ENCODE measurements at places on chromosomes 11 and 22.
A peak's percentile ranks its signal among the peaks of the same experiment; 100 is the strongest.

- peak; percentile 81 for DNase-seq
Measured at GRCh38 chr22:46803031-46803880, 40.8 kb downstream of the TBC1D22A start.

DNA sequence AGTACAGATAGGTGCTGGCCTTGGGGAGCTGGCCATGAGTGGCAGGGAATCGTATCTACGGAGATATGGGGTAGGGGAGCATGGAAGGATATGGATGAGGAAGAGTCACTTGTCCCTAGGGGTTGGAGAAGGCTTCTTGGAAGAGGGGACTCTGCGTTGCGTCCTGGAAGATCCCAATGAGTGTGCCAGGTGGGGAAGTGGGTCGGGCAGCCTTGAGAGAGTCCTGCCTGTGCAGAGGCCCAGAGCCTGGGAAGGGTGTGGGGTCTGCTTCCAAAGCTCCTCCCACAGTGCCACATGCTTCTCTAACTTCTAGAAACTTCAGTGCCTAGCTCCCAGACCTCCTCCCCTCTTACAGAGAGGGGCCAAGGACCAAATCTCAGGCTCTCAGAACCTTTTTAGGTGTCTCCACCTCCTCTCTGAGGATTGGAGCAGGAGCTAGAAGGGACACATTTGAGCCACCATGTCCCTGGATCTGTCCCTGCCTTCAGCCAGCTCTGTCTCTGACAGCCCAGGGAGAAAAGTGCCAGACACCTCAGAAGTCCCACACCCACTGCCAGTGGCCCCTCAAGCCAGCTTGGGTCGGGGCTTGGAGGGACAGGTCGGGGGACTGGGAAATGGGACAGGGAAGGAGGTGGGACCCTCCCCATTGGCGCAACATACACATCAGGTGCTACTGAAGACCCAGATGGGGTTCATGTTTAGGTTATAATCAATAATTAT lies 11.0 kb downstream of the RHBDD3 start:
- DNase-seq, result no peak

- DNase-seq, result no peak
Measured at GRCh38 chr11:29628609-29629008, 388.2 kb downstream of the KCNA4 start.

DNA sequence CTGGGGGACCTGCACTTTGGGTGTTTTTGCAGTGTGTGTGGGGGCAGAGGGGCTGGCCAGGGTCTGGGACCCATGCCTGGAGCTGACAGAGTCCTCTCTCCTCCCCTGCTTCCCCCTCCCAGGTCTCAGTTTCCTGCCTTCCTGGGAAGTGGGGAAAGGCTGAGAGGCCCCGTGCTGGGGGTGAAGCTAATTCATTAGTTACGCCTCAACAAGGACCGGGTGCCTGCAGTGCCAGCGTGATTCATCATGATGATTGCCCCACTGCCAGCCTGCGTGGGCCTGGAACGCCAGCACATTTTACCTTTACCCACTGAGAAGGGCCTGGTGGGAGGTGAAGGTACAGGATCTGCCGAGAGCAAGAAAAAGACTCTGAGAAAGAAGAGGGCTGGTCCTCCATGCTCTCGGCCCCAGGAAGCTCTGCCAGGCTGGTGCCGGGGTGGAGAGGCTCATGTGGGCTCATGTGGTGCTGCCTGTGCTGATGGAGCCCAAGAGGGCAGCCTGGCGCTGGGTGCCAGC lies 2.9 kb upstream of the LRRC10B start:
- DNase-seq, result no peak

GRCh38 chr22:46089426-46090035 lies 60.8 kb upstream of the PPARA start:
- no peak for DNase-seq

GRCh38 chr22:46422896-46423295 lies 87.4 kb downstream of the TRMU start:
- no peak for DNase-seq

GRCh38 chr22:42326801-42327200 lies 56.3 kb upstream of the TCF20 start:
- no peak for DNase-seq

GRCh38 chr11:132408877-132409276 lies 1038.5 kb downstream of the NTM start:
- no peak for DNase-seq

- DNase-seq, result no peak
Measured at GRCh38 chr11:115503886-115504275, 334 bp downstream of the CADM1 start.

GRCh38 chr11:113563766-113564526 lies 88.7 kb upstream of the DRD2 start:
- no peak for DNase-seq

GRCh38 chr11:115477410-115477809 lies 26.8 kb downstream of the CADM1 start:
- DNase-seq, result no peak

DNA sequence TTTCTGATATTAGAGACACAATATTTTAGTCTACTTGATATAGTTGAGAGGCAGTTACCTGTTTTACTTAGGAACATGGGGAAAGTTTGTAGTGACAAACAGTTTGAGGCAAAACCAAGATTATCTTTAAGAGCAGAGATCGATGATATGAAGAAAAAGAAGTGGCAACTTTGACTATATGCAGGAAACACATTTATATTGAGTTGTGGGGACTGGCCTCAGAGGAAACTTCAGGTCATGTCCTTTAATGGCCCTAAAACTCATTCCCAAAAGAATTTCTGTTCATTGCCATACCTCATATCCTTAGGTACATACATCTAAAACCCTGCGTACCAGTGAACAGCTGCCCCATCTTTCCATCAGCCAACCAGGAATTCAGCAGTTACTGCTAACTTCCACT lies 4.5 kb downstream of the HBG1 start:
- no peak for DNase-seq

- DNase-seq, result no peak
Measured at GRCh38 chr11:64691543-64691942, 31.5 kb downstream of the NRXN2 start.

DNA sequence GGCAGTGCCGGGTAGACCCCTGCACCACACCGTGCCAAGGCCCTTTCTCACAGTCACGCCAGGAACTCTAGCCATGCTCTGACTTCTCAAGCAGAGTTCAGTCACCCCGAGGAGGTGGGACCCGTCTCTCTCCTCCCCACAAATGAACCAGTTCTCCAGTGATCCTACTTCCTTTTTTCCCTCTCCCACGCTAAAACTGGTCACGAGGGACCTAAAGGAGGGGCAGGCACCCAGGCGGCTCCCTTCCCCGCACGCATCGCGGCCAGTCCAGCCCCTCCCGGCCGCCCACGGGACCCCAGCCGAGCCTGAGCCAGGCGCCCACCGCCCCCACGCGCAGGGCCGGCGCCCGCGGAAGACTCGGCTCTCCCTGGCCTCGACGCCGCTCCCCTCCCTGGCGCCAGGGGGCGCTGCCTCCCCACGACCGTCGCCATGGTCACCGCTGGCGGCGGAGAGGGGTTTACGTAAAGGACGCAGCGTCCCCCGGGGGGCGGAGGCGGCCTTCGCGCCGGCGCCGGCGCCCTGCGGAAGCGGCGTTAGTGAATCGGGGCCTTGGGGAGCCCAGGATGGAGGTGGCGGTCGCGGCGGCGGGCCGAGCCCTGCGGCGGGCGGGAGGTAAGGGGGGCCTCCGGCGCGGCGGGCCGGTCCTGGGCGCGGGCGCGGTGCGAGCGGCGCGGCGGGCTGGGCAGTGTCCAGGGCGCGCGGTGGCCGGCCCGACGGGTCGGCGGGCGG lies at the start of gene DAGLA:
DAGLA (plus strand) TSS at position 499 of the 729 bp plus-strand sequence. CDS start 39,765 bp downstream, outside the sequence.
- DNase-seq, result peak; percentile 88

- no peak for DNase-seq
Measured at GRCh38 chr11:125124618-125124992, 13.2 kb upstream of the TMEM218 start.

DNA sequence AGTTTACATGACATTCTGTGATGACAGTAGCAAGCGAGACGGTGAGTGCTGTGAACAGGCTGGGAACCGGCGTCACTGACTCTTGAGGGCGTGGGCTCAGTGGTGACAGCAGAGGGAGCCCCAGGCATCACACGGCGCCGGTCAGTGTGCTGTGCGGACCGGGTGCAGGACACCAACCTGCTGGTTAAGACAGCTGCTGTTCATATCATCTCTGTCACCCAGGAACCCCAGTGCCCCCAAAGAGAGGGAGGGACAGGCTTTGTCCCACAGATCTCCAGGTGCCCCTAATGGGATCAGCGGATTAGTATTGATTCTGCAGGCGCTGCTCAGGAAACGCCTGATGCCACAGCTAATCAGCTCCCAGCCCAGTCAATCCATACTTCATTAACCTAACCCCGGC lies 18.4 kb downstream of the B3GAT1 start:
- no peak for DNase-seq

DNA sequence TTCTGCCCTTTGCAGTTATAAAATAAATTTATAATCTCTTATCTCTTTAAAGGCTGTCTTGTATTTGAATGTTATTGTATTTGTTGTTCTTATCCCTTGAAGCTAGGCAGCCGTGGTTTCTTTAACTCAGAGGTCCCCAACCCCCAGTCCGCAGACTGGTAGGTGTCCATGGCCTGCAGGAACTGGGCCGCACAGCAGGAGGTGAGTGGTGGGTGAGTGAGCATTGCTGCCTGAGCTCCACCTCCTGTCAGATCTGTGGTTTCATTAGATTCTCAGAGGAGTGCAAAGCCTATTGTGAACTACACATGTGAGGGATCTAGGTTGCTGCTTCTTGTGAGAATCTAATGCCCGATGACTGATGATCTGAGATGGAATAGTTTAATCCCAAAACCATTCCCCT lies 380.0 kb upstream of the CCDC90B start:
- DNase-seq, result no peak

GRCh38 chr22:22993184-22993583 lies 77.1 kb upstream of the GNAZ start:
- no peak for DNase-seq

GRCh38 chr11:119103793-119104192 lies 2.1 kb upstream of the DPAGT1 start:
- DNase-seq, result no peak

GRCh38 chr11:57331720-57332119 lies 4.0 kb downstream of the SSRP1 start:
- no peak for DNase-seq

- no peak for DNase-seq
Measured at GRCh38 chr22:38613588-38613987, 42.6 kb downstream of the FAM227A start.

GRCh38 chr11:116353589-116353988 lies 419.2 kb downstream of the BUD13 start:
- DNase-seq, result no peak

DNA sequence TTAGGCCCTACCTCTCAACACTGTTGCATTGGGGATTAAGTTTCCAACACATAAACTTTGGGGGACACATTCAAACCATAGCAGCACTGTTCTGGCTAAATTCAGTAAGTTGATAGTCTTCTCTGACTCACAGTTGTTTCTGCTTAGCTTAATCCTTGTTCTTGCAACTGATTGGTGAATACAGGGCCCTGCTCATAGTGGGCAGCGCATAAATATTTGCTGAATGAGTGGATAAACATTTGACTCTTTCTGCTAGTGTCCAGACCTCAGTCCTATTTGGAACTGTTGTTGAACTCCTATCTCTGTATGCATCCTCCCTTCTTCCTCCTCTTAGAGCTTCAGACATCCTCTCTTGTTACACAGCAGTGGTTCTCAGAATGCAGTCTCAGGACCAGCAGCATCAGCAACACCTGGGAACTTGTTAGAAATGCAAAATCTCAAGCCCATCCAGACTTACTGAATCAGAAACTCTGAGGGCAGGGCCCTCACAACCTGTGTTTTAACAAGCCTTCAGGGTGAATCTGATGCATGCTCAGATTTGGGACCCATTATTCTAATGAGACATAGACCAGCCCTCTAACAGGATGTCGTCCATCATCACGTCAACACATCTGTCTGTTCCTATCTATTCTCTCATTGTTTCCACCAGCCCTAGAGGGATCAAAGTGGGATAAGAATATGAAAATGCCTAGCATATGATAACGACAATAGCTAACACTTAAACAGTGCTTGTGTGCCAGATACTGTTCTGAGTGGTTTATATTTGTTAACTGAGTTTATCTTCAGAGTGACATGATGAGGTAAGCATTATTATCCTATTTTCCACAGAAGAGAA lies 22.3 kb downstream of the SPON1 start:
- no peak for DNase-seq

DNA sequence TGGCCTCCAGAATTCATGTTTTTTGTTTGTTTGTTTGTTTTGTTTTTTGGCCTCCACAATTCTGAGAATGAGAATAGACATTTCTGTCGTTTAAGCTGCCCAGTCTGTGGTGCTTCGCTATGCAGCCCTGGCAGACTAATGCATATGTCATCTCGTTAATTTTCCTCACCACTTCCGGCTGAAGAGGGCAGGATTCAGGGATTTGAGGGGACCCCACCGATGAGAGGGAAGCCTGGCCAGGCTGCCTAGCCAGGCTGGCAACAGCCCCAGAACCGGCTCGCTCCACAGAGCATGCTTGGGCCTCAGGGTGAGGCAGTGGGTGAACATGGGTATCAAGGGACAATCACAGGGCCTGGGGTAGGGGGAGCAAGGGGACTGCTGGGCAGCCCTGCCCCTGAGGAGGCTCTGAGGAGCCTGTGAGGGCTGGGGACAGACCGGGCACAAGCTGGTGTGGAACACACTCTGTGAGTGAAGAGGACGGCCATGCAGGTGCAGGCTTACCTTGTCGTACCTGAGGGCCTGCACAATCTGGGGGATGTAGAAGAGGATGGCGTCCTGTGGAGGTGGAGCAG lies 47.8 kb upstream of the SERPIND1 start:
- no peak for DNase-seq

- DNase-seq, result no peak
Measured at GRCh38 chr22:17733466-17733865, 40.8 kb downstream of the BID start.

DNA sequence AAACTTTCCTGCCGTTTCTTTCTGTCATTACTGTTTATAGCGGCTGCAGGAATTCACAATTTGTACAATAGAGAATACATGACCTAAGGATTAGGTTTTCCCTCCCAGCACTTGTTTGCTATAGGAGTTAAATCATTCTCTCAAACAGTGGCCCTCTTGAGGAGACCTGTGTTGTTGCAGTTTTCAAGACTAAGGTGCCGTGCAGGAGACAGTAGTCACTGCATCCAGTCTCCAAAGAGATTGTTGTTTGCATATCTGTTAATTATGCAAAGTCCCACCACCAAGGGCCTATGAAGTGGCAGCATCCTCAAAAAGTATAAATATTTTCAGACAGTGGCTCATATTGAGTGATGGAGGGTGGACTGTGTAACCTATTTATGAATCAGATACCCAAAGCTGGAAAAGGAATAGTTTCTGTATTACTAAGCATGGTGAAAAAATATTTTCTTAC lies 2.3 kb downstream of the PRSS23 start:
- DNase-seq, result no peak

GRCh38 chr22:39707816-39708215 lies 137.3 kb downstream of the CACNA1I start:
- DNase-seq, result no peak

- no peak for DNase-seq
Measured at GRCh38 chr11:112534208-112534607, 273.5 kb upstream of the PLET1 start.

GRCh38 chr11:43135966-43136534 lies 175.7 kb upstream of the API5 start:
- no peak for DNase-seq

All from activated T-cell treated with anti-CD3 and anti-CD28 coated beads, Interleukin-2, amount 50 U/mL, for 1 hour (primary cell).